ENCODE measurements at places on chromosomes 1 and 21.

DNA sequence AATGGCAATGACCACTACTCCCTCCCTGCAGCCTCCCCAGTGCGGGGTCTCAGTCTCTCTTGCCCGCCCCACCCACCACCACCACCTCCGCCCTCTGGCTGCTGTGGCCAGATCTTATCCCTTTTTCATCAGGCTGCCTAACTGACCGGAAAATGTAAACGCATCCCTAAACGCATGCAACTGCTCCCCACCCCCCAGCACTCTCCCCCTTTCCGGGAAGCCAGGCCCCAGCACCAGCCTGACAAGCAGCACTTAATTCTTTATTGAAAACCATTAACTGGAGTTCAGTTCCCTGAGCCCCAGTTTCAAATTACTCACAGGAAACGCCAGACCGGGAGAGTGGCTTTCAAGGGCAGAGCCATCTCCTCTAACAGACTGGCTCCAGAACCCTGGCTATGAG, 147.7 kb downstream of the DMRTA2 start:
- no peak for DNase-seq

GRCh38 chr1:21704145-21704544, 35.0 kb upstream of the RAP1GAP start:
- DNase-seq = no peak

DNA sequence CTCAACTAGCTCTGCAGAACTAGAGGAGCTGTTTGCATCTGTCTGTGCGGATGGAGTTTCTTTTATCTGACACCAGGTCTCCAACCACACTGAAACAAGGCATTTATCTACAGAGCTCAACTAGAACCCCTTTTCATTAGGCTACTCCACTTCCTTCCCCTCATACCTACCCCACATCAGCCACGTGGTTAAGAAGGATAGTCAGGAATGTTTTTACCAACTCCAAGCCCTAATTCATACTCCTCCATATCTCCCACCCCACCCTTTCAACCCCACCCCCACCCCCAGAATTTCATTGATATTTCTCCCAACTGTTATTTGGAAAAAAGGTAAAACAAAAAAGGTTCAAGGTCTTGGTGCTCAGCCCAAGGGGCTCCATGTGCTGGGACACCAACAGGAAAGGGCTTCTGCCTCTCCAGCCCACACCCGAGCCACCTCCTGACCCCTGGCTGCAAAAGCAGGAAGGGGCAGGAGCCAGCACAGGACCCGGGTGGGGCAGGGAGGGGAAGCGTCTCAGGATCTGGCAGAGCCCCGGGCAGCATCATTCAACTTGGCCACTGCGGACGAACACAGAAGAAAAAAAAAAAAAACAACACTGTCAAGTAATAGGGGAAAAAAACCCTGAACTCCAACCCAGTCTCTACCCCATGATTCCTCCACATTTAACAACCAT, 7.0 kb downstream of the ENSA start:
- DNase-seq = no peak

DNA sequence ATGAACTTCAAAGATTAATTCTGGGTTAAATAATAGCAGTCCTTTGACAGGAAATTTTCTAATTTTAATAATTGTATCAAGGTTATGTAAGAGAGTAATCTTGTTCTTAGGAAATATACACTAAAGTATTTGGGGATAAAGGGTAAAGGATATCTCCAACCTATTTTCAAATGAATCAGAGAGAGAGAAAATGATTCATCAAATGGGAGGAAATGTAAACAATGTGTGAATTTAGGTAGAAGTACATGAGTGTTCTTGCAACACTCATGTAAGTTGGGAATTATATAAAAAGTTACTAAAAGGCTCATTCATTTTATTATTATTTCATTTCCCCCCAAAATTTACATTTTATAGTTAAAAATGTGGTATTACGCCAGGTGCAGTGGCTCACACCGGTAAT, 20.4 kb upstream of the SIM2 start:
- DNase-seq = no peak

DNA sequence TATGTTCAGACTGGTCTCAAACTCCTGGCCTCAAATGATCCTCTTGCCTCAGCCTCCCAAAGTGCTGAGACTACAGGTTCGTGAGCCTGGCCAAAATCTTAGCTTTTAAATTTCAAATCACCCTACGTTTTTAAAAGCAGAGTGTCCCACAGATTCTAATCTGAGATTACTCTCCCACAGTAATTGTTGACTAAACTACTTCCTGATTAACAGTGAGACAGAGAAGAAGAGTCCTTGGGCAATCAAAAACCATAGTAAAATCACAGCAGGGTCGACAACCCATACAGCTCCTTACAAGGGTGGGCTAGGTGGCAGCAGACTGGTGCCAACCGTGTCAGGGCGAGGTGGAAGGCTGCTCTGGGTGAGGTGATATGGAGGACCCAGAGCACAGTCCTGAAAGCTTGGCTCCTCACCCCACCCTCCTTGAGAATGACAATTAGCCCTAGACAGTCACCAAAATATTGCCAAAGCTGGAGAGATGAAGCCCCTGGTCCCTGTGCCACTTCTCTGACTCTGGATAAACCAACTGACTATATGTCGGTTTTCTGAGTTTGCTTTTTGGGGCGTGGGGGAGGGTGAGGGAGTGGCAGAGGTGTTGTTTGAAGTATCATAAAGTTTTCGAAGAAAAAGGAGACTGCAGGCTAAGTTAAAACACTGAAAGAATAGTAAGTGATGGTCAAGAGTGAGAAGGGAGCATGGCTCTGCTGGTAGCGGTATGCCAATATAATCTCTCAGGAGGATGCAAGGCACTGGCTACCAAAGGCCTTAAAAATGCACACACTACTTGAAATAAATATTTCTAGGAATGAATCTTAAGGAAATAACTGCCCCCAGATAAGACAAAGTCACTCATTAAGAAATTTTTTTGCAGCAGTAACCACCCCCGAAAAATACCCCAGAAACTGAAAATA, 86.8 kb downstream of the SLC45A1 start:
- DNase-seq = no peak

- no peak for DNase-seq
Measured at GRCh38 chr1:58699011-58699762, 675 bp downstream of the MYSM1 start.

- DNase-seq = peak; percentile 24
Measured at GRCh38 chr1:46533179-46533864, 18.1 kb downstream of the KNCN start.

- DNase-seq = no peak
Measured at GRCh38 chr1:145983206-145983675, 13.1 kb downstream of the TXNIP start.

DNA sequence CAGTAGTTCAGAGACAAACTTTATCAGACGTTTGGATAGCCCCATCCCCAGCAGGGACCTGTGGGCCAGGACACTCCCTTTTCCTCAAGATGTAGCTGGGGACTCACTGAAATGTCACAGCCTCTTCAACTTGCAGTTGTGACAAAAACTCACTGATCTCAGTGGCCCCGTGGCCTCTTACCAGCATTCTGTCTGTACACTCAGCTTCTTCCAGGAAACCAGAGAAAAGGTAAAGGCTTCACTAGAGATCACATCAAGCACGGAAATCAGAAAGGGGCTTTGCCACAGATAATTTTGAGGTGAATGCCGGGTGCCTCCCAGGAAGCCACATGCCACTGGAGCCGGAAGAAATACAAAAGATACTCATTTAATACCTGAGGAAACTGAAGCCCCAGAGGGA, 122.2 kb downstream of the CCDC185 start:
- DNase-seq = no peak

- DNase-seq = no peak
Measured at GRCh38 chr1:184867866-184868689, 106.2 kb downstream of the NIBAN1 start.

GRCh38 chr1:246528933-246529731, 22.1 kb upstream of the SMYD3 start:
- DNase-seq = no peak

Measured in fibroblast of upper back skin (primary cell).